DND-41 (cell line): ENCODE measurements at places on chromosomes 16 and 17.
A peak's percentile ranks its signal among the peaks of the same experiment; 100 is the strongest.

GRCh38 chr16:6732166-6732565 is 600.5 kb upstream of the RBFOX1 start:
- DNase-seq: no peak

DNA sequence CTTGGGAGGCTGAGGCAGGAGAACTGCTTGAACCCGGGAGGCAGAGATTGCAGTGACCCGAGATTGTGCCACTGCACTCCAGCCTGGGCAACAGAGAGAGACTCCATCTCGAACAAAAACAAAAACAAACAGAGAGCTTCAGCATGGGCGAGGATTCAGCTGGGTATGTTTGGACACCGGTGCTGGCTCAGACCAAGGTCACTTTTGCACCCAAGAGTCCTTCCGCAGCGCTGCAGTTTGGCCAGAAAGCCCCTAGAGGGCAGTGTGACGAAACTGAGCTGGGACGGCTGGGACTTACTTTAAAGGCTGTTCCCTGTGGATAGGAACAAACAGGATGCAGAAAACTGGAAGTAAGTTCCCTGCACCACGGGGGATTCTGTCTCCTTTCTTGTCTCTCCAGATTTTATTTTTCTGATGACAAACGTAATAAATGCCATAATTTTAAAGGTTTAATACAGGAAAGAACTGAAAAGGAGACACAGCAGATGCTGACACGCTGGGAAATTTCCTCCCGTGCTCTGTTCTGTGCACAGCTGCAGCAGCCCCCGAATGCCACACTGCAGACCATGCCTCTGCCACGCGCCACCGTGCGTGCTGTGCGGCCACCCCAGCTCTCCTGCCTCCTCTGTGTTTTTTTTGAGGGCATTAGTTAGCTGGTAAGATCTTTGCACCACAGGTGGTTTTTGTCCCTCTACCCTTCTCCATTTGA is 25.2 kb upstream of the USP36 start:
- peak; percentile 62 for DNase-seq

- no peak for DNase-seq
These were observed 7.4 kb downstream of the MPG start for GRCh38 chr16:85407-85782.

- no peak for DNase-seq
These were observed 61.3 kb upstream of the KIFC3 start for GRCh38 chr16:57863434-57864160.

- no peak for DNase-seq
These were observed 38.4 kb downstream of the PTRH2 start for GRCh38 chr17:59668816-59669215.

DNA sequence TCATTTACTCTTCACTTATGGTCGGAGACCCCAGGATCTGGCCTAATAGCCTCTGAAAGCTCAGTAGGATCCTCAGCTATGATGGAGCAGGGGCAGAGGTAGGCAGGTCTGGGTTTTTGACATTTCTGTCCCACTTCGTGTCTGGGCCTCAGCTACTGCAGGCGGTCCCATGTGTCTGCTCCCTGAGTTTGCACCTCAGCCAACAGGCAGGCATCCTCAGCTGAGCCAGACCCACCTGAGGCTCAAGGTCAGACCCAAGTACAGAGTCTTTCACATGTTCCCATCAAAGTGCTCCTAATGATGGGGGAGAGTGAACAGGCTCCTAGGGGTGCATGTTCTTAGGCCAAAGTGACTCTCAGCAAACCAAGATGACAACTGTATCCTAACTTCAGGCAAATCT is 2.9 kb upstream of the RASL10B start:
- DNase-seq: no peak

DNA sequence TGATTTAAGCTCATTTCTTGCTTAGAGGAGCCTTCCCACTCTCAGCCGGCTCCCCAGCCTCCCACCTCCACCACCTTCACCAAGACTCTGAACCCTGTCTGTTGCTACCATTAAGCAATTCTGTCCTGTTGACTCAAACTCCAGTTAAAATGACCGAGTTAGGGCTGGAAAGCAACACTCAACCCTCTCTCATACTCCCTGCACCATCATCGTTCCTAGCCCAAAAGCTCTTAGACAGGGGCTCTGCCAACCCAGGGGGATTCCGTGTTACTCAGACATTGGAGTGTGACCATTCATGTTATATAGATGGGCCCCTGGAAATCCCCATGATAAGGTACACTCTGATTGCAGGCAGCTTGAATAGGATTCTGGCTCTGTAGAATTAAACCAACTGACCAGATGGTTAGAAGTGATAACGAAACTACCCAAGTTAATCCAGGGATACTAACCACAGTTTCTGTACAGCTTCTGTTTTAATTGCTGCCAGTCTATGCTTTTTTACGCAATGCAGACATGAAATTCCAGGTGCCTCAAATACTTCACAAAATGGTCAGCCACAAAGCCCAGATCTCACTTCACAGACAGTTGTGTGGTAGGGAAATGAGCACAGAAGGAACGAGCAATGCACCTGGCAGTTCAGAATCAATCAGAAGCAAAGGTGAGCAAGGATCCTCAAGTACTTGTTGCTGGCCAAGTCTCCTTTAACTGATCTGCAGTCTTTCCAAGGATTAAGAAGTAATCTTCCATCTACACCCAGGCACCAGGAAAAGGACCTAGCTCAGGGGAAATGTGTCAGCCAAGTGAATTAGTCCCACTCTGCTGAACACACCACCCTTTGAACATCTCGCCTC is 2.1 kb downstream of the SSTR2 start:
- no peak for DNase-seq

DNA sequence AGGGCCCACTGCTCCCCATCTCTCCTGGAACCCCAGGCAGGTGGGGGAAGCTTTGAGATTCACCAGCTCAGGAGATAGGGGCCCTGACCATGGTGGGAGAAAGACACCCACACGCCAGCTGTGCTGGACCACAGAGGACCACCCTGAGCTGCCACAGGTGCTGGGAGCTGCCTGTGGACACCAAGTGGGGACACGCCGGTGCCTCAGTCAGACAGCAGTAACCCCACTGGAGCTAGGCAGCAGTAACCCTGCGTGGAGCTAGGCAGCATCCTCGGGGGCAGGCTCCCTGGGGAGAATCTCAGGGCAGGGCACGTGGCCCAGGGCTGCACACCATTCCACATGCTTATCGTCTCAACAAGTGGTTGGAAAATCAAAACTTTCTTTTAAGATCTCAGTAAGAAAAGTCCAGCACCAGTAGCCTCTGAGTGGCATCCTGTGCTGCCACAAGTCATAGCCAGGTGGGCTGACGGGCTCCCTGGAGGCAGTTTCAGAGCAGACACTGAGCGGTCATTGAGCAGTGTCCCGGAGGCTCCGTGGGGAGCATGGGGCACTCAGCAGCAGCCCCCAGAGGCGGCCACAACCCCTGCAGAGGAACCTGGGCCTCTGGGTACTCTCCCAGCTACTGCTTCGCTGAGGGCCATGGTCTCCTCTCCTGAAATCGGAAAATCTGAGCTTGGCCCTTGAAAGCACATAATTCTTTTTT is 8.0 kb upstream of the HEXD start:
- no peak for DNase-seq

- no peak for DNase-seq
These were observed 264.5 kb downstream of the CDH11 start for GRCh38 chr16:64857411-64857810.

DNA sequence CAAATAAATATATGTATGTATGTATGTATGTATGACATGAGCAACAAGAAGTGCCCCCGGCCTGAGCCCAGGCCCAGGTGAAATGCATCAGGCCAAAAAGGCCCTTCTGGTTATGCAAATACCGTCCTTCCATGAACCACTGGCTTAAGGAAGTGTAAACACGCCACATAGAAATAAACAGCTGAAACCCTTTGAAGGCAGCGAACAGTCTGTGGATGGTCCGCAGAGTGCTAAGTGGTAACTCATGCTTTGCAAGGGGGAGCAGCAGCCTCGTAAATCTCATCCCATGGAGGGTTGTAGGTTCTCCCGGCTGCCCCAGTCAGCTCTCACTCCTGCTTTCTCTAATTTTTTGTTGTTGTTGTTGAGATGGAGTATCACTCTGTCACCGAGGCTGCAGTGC is 36.7 kb downstream of the COTL1 start:
- no peak for DNase-seq

DNA sequence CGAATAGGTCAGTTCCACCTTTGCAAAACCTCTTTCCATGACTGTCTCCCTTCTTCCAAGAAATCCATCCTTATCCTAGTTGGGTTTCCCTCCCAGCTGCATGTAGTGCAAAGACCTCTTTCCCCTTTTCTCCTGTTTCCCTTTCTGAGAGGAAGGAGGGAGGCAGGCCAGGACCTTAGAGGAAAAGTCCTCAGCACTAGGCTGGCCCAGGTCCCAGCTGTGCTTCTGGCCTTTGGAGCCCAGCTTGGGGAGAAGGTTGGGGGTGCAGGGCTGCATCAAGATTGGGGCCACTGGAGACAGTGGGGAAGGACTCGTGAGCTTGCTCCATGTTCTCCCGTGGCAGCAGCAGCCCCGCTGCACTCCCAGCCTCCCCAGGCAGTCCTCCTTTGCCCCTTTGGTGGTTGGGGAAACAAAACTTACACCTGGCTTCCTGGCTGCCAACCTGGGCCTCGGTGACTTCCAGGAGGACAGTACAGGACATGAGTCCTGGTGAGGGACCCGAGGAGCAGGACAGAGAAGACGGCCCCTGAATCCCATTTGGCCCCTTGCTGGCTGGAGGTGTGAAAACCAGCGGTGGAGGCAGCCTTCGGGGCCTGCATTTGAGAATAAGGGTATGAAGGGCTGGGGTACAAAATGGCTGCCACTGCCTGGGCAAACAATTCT is 481 bp downstream of the HEXIM2 start:
- no peak for DNase-seq

DNA sequence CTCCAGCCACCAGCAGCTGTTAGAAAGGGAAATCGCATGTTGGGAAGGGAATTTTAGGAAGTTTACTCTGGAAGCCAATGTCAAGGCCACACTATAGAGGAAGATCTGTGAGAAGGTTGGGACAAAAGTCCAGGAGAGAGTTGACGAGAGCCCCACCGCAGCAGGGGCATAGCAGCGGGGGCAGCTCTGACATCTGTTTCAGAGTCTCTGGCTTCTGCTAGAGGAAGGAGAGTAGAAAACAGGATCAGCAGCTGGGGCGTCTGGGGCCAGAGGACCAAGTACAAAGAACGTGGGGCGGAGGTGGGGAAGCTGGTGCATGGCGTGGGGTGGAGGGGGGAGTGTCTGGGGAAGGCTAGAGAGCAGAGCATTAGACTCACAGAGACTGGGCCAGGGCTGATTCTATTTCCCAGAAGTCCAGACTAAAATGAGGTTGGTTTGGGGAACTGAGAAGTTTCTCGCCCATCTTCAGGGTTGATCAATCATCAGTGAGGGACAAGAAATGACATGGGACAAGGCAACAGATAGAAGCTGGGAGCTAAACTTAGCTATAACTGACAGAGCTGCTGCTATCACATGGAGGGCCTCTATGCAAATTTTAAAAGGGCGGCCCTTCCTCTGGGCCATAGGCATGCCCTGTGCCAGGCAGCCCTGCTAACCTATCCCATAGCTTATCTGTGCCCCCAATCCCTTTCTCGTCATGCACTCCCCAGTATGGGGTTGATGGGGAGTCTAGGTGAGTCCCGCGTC is 1.2 kb downstream of the RABEP2 start:
- DNase-seq: no peak

DNA sequence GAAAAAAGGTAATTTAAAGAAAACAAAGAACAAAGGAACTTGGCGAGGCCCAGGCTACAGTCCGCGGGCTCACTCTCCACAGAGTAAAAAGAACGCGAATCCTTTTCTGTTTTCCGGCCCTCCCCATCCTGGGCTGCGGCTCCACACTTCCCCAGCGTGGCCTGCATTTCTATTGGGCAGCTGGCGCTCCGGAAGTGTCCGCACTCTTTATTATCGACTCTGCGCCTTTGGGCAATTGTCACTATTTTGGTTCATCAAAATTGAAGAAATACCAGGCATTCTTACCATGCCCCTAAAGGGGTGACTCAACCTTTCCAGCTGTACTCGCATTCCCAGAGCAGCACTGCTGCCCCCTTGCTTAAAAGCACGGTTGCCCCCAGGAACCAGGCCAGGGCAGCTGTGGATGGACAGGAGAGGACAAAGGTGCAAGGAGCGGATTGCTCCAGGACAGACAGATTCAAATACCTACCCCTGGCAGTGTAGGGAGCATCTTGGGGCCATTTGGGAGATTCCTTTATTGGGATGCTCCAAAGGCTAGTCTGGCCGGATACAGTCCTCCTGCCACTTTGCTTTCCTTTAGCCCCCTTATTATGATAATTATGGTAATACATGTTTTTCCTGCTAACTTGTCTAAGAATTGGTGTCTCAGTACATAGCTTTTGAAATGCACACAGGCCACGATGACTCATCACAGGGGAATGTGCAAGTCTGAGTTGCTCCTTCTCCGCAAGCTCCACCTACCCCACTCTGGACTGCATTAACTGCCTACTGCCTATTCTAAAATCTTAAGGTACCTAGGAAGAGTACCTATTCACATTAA is 985 bp upstream of the SLFN12 start:
- DNase-seq: peak; percentile 71

- no peak for DNase-seq
These were observed 19.3 kb upstream of the NAT9 start for GRCh38 chr17:74795327-74796020.
